ENCODE measurements at places on chromosomes 12 and 14.

DNA sequence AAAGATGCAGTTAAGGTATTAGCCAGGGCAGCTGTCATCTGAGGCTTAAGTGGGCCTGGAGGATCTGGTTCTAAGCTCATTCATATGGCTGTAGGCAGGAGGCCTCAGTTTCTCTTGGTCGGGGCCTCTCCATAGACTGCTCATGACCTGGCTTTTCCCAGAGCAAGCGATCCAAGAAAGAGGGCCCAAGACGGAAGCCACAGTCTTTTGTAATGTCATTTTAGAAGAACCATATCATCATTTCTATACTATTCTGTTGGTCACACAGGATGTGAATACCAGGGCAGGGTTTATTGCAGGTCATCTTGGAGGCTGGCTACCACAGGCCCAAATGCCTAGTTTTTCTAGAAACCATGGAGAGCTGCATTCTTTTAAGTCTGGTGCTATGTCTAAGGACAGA is 47.7 kb downstream of the GNG2 start:
- no peak for DNase-seq

DNA sequence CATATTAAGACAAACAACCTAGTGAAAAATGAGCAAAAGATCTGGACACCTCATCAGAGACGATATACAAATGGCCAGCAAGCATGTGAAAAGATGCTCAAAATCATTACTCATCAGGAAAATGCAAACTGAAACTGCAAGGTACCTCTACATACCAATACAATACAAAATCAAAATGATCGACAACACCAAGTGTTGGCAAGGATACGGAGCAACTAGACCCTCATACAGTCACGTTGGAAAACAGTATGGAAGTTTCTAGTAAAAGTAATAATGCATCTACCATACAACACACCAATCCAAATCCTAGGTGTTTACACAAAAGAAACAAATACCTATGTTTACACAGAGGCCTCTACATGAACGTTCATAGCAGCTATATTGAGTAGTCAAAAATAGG is 99.9 kb downstream of the IPO8 start:
- no peak for DNase-seq

GRCh38 chr12:121190523-121191031 is 19.4 kb upstream of the P2RX4 start:
- no peak for DNase-seq

- no peak for DNase-seq
These were observed 562 bp downstream of the EAPP start for GRCh38 chr14:34538871-34539406.

GRCh38 chr14:74514471-74514941 is 20.9 kb downstream of the ISCA2 start:
- no peak for DNase-seq

DNA sequence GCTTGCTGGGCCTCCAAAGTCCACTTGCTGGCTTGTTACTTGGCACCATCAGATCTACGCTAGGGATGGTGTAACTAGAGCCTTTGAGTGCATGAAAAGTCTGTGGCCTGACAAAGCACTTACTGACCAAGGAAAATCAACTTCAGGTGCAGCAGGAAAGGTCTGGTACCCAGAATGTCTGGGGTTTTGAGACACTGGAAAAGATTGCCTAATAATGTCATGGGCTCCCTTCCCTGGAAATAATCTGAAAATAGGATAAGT is 106.7 kb downstream of the ZFP36L1 start:
- DNase-seq: no peak

Data from stimulated activated CD4-positive, alpha-beta T cell treated with anti-CD3 and anti-CD28 coated beads, Interleukin-1b, Interleukin-23, amount 100 ng/mL, for 4 hours (primary cell).